ENCODE measurements at places on chromosomes 1 and 21.

DNA sequence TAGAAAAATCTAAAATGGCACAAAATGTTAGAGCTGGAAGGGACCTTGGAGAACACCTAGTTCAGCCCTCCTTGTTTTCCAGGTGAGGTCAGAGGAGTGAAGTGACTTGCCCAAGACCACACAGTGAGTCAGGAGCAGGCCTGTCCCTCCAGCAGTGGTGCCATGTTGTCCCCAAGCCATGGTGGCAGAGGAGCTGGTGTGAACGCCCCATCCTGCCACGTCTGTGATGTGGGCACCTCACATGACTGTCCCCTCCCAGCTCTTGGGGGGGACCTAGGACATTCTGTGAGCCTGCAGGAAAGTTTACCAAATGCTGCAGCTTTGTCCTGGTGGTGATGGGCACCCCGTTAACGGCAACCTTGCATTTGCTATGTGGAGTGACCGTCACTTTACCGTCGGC, 66.2 kb downstream of the SCCPDH start:
- DNase-seq, result no peak

GRCh38 chr1:179516976-179517705, 58.6 kb downstream of the NPHS2 start:
- no peak for DNase-seq

DNA sequence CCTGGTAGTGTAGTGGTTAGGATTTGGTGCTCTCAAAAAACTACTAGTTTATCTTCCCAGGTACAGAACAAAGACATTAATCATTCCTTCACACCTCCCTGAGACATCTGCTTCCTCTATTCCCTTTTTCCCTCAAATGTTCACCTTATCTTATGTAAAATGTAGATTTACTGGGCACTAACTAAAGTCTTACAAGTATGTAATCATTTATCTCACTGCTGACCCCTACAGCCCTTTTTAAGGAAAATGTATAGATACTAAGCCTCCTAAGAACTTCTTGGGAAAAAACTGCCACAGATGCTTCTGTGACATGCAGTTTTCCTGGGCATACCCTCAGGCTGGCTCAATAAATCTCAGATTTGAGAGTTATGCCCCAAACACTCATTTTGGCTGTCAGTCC, 50.8 kb upstream of the NEK7 start:
- DNase-seq, result no peak

DNA sequence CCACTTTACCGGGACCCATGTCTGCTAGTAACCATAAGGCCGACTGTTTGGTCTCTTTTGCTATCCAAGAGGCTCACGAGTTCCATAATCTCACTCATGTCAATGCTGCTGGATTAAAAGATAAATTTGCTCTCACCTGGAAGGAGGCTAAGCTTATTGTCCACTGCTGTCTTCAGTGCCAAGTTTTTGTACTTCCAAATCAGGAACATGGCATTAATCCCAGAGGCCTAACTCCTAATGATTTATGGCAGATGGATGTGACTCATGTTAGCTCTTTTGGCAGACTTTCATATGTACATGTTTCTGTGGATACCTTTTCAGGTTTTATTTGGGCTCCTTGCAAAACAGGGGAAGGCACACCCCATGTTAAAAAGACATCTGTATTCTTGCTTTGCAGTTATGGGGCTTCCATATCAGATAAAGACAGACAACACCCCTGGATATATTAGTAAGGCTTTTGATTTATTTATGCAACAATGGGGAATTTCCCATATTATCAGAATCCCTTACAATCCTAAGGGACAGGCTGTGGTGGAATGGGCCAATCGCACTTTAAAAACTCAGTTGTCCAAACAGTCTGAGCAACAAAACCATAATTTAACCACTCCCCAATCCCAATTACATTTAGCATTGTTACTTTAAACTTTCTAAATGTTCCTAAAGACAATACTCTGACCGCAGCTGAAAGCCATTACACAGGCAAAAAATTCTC, 162.7 kb downstream of the IER5 start:
- DNase-seq, result no peak

GRCh38 chr1:99851850-99852454, 1.8 kb downstream of the AGL start:
- DNase-seq, result no peak

Data from NCI-H1436 (cell line).